ENCODE measurements at places on chromosomes 7 and 10. TPM values are rescaled to one million over a fixed set of nuclear protein-coding genes. Genes with fewer than 3 reads are reported as not detected.

Gene MKI67
- 39.5 TPM for total RNA-seq

Gene RADIL
- total RNA-seq = 1.4 TPM

DNA sequence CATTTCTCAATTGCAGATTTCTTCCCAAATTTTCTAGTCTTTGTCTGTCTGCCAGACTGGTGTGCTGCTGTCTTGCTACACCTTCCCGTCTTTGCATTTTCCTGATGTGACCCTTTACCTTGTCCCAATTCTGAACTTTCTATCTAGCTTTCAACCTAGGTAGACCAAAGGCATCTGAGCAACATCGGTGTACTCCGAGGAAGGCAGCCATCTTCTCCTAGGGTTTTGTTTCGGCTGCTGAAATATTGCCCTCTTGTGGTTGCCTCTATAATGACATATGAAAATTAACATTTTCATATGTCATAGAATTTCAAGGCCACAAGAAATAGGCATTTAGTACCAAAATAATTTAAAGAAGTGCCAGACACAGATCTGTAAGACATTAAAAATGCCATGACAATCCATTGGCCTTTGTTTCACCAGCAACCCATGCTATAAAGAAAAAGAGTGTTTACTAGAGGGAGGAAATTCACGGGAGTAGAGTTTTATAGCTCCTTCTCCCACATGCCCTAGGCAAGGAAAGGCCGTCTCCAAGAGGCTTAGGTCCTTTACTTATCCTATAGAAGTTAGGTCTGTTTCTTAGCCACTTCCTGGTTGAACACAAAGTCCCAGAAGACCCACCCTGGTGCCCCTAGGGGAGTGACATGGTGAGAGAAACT lies 23.4 kb downstream of the OR9A2 start:
- no peak for DNase-seq

DNA sequence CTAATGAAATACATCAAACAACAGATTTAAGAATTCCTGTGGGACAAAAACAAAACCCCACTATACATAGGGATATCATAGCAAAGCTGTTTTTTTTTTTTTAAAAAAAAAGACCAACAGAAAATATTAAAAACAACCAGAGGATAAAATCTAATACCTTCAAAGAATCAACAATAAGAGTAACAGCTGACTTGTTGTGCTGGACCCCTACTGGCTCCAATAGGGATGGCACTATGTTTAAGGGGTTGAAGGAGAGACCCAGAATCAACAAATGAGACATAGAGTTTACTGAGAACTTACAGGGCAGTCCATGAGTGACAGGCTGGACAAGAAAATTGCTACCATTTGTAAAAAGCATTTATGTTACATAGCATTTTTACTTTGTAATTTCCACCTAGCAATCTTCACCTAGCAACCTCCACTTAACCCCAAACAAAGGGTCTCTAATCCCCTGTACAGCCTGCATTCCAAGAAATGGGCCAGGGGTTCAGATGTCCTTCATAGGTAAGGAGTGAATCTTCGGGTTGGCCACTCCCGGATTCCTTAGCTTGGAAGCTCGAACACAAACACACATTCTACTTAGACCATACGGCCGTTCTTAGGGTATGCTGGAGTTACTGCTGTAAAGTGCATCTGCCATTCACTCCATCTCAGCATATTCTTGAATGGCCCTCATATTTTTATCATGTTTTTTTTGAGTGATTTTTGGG lies 25.8 kb downstream of the ASZ1 start:
- no peak for DNase-seq

Measured in left colon (tissue), 2 donors.